COLO829 (cell line): ENCODE measurements at places on chromosomes 13 and 19.

DNA sequence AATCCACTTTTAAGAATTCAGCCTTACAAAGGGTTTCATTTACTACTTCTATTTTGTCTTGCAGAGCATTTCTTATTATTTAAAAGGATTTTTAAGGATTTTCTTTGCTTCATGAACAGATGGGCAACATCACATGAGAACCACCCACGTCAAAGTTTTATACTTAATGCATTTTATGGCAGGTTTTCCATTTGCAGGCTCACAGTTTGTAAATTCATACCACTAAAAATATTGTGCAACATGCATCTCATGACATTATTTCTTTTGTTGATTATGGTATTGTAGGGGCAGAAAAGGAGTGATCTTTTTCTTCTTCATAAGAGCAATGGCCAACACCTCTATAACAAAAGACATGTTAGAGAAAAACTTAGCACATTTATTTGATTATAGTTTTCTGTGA, 554.0 kb upstream of the SPRY2 start:
- no peak for DNase-seq

GRCh38 chr13:59890054-59890453, 273.7 kb downstream of the DIAPH3 start:
- no peak for DNase-seq

DNA sequence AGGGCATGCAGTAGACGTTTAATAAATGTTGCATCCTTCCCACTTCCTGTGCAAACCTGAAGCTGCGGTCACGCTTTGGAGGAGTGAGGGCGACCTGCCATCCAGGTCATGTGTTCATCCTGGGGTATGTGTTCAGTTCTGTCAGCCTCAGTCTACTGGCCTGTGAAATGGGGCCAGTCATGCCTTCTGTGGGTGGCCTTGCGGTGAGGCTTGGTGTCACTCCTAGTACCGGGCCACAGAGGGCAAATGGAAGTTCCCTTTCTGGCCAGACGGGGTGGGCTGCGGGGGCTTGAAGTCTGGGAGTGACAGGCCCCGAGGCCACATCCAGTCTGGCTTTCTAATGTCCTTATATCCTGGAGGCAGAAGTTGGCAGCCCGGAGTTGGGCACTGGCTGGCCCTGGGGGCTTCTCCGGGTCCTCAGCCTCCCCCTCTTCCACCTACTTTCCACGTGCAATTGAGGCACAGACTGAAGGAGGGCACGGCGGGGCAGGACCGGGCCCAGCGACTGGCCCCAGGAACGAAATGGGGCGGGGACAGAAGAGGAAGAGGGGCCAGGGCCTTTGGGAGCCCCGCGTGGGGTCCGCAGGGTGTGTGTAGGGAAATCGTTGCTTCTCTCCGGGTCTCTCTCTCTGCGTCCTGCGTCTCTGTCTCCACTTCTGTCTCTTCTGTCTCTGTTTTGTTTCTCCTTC, 11.1 kb downstream of the PDE4A start:
- DNase-seq: no peak

DNA sequence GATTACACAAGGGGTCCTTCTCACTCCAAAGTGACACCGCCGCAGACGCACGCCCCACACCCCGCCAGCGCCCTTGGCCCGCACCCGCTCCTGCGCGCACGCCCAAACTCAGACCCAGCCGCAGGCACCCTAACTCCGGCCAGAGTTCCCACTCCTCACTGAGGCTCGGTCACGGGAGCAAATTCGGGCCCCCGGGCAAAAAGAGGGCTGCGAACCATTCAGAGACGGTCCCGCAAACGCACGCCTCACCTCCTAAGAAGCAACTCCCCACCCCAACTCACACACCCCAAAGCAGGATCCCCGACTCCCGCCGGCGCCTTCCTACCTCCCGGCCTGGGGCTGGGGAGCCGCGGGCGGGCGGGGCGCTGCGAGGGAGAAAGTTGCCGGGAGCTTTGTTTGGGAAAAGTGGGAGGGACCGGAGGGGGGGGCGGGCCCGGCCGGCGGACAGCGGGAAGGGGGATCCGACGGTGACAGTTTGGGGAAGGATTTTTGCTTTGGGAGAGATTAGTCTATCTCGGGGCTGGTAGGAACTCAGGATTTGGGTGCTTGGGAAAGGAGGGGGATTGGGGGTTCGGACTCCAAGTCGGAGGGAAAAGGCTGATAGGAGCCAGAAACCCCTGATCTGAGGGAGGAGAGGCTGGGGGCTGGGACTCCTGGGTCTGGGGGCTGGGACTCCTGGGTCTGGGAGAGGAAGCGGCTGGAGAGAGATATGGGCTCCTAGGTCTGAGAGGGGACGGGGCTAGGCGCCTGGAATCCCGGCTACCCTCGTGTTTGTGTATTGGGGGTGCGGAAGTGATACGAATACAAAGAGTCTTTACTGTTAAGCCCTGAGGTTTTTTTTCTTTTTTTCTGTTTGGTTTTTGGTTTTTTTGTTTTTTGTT, at the start of gene TEAD2:
TEAD2 (minus strand) TSS at position 369 of the 881 bp plus-strand sequence. CDS start 2,341 bp downstream, outside the sequence.
- DNase-seq: peak; percentile 51

DNA sequence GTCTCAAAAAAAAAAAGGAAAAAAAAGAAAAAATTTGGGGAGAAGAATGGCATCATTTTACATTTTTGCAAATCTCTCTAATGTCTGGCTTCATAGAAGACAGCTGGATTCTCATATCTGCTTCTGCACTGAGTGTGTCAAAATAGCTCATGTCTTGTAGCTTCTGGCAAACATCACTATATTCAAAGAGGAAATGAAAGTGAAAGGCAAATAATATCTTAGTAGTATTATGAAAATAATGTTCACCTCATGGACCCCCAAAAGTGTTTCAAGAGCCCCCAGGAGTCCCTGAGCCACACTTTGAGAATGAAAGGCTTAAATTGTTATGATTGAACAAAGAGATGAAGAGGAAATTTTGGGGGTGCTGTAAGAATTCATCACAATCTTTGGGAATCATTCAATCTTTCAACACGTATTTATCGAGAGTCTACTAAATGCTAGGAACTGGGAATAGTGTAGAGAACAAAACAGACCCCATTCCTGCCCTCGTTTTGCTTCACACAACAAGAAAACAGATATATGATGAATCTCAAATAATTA, 1.2 kb upstream of the SLC6A16 start:
- no peak for DNase-seq

GRCh38 chr13:49830721-49831120, 38.2 kb upstream of the KPNA3 start:
- DNase-seq: no peak

DNA sequence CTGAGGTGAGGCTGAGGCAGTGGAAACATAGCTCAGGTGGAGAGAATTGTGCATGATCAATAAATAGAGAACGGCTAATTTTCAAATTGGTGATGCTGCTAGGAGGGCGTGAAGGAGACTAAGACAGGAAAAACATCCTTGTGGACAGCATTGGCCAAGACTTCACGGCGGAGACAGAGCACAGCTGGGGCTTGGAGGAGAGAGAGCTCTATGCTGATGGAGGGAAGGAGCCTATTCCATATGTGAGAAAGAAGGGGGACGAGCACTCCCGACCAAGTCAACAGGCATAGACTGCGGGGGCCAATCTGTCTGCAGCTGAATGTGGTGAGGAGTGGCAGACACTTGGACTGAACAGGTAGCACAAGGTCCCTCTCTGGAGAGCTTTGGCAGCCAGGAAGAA, 14.8 kb upstream of the SPATA13 start:
- no peak for DNase-seq

DNA sequence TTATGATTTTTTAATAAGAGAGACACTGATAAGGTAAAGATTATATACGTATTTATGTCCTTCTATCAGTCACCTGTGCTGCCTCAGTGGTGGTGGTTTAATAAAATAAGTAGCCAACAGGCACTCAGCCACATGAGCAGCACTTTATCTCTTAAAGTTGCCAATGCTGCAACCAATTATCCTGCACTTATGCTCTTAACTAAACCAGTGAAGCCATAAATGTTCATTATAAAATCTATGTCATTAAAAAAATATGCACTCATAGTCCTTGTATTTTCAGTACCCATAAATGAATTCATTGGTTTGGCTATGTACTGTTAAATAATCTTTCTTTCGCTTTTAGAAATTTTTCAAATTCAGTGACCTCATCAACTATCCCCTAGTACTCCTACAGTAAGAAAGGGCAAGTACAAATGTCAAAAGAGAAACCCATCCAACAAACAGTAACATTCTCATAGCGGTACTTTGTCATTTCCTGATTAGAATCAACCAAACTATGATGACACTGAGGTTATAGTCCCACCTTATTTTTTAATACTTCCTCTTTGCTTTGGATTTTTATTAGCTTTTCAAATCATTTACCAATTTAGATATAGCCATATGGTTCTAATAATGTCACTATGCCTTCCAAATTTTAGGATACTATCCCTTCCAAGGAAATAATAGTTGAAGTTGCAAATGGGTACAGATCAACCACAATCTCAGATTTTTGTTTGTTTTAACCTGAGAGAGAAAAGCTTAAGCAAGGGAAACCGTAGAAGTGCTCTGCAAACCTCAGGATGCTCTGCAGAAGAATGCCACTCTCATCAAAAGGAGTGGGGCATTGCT, 190.9 kb downstream of the KLF12 start:
- no peak for DNase-seq

DNA sequence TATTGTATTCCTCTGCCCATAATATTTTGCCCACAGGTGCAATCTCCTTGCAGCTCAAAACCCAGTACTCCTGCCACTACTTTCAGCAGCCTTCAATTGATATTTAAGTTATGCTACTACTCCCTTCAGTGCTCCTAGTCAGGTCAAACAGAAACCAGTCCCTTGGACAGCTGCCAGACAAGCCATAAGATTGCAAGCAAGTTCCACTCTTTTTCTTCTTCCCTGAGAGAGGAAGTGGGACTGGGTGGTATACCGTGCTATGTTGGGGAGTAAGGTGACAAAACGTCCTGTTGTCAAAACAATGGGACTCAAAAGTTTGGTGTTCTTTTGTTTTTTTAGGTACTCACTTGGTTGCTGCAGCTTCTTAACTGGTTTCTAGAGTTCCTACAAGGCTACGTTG, 63.1 kb upstream of the FRY start:
- DNase-seq: no peak

GRCh38 chr13:97258801-97259200, 36.7 kb downstream of the MBNL2 start:
- no peak for DNase-seq

GRCh38 chr13:96898646-96899254, 95.5 kb downstream of the OXGR1 start:
- DNase-seq: peak; percentile 63

GRCh38 chr19:8610041-8610935, at the start of gene ADAMTS10:
TSS of gene ADAMTS10 (minus strand) at chr19:8610715. CDS start at chr19:8605710, 5,005 bp downstream.
- no peak for DNase-seq

DNA sequence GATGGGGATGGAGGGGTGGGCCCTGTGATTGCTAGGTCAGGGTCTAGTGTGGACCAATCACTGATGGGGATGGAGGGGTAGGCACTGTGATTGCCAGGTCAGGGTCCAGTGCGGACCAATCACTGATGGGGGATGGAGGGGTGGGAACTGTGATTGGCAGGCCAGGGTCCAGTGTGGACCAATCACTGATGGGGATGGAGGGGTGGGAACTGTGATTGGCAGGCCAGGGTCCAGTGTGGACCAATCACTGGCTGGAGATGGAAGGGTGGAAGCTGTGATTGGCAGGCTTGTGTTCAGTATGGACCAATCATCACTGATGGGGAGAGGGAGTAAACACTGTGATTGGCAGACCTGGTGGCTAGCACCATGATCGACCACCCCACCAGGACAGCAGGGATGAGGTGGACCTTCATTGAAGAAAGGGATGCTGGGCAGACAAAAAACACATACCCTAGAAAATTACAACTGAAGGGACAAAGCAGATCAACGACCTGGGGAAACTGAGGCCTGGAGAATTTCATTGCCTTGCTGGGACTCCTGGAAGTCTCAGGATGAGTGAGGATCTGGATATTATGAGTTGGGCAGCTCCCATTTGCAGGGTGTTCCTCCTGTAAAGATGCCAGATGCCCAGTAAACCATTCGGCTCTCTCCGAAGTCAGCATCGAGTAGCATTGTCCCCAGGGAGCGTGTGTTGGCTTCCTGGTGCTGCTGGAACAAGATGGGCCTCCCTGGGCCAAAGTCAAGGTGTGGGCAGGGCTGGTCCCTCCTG, 15.5 kb downstream of the TMPRSS9 start:
- DNase-seq: no peak

DNA sequence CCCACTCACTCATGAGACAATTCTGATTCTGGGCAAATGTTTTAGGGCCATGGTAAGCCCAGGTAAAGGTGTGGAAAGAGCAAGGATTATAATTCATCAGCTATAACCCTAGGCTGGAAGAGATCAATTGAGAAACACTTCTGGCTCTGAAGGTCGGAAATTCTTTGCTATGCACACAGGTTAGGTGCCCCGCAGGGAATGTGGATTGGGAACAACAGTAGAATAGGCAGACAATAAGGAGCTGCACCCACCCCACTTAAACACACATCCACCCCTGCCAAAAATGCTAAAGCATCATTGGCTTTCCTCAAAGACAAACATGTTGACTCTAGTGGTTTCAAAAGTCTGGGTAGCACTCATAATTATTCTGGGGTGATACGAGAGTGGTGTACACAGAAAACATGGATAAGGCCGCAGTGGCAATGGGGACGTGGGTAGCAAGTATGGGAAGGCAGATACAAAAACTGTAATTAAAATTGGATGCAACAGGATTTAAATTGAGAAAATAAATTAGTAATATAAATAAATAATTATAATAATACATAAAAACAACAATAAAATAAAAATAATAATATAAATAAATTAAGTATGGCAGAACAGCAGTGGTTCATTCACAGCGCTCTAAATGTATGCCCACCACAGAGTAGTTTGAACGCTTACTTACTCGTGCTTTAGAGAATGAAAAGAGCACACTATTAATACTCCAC, 8.6 kb downstream of the EFNB2 start:
- DNase-seq: no peak

- no peak for DNase-seq
Observed at GRCh38 chr13:38262211-38262610, 87.4 kb upstream of the UFM1 start.

DNA sequence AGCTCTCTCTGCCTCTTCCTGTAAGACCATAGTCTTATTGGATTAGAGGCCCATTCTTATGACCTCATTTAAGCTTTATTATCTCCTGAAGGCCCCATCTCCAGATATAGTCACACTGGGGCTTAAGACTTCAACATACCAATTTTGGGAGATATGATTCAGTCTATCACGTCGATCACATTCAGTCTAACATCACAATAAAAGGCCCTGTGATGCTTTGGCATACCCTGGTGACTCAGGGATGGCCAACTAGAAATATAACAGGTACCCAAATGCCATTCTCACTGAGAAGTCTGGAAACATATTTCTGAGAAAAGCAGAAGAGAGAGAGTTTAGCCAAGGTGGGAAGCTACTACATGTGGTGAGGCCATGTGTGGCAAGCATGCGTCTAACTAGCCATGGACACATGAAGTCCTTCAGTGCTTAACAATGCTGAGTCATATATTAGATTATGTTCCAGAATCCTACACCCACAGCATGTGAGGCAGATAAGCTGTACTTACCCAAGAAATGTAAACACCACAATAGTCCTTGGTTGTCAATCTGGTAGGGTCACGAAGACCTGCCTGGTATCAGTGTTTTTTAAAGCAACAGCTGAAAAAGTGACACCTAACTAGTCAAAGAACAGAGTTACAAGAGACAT, 485.1 kb downstream of the FOXO1 start:
- no peak for DNase-seq
